Fibroblast of pulmonary artery (primary cell): ENCODE measurements at places on chromosomes 5 and 9.

DNA sequence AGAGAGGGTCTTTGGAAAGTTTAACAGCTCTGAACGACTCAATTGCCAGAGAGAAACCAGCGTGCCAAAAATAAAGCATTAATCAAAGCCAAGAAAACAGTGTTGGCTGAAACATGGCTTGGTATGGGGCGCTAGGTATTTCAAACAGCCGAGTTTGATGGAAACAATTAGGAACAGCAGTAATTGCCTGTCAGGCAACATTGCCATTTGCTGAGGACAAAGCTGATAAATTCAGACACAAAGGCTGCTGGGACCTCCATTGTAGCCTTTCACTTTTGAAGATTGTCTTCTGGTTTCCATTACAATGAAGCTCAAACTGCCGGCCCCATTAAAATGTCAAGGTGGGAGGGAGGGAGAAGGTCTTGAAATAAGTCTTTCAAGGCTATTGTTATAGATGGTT, 125.4 kb upstream of the SPDL1 start:
- DNase-seq: no peak

GRCh38 chr9:105043370-105043936, 115.5 kb upstream of the ABCA1 start:
- no peak for DNase-seq

DNA sequence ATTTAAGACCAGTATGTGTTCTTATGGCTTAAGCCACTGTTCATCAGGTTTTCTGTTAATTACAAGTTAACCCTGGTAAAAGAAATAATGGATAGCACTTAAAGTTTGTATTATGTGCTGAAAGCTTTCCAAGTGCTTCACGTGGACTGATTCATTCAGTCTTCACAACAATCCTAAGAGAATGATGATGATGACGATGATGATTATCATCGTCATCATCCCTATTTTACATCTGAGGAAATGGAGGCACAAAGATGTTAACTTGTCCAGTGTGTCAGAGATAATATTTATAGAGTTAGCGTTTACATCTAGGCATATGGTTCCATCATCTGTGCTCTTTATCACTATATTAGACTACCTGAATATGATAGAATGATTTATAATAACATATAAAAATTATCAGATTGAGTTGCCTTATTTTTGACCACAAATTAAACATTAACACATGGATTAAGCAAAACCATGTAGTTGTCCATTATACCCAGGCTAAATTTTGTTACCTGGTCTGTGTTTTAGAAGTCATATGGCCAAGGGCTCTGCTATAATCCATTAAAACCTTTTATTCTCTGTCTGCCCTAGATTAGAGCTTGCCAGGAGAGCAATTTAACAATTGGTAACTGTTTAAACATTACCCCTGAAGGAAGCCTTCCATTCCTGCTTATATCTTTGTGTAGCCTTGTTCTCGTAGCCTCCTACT, 102.3 kb upstream of the MAP3K1 start:
- no peak for DNase-seq

DNA sequence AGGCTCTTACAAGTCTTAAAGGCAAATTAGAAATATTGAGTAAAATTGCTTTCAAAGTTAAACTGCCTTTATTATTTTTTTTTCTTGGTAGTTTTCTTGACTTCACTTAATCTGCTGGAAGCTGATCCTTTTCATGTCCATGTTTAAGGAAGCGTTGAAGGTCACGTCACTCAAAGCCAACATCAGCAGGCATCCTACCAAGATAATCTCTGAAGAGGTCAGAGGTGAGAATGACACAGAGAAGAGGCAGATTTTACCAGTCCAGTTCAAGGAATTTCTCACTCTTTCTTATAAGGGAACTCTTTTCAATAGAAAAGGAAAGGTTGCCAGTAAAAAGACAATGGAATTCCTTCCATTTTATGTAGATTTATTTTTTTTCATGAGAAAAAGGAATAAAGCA, 259.8 kb downstream of the ANXA1 start:
- DNase-seq: no peak
